ENCODE measurements at places on chromosomes 5 and 9.

GRCh38 chr5:10268100-10268499, 18.0 kb downstream of the CCT5 start:
- peak; percentile 22 for DNase-seq

- DNase-seq = peak; percentile 7
Measured at GRCh38 chr9:89555451-89556375, 49.1 kb upstream of the GADD45G start.

- no peak for DNase-seq
Measured at GRCh38 chr5:156241266-156241665, 85.7 kb upstream of the SGCD start.

DNA sequence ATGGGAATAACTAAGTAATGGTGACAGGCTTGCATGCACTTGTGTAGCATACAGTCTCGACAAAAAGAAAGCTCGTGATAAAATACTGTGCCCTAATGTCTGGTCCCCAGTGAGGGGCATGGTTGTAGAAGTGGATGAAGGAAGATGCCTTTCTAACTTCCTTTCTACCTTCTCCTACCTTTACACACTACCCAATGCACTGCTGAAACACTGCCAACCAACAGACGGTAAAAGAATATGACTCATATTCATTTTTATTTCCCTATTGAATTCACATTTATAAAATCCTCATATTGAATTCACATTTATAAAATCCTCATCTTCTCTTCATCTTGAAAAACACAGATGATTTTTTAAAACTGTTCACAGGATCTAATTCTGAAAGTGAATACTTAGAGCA, 223.0 kb downstream of the PJA2 start:
- DNase-seq = no peak

GRCh38 chr9:106970219-106970975, 107.4 kb downstream of the ZNF462 start:
- DNase-seq = no peak

DNA sequence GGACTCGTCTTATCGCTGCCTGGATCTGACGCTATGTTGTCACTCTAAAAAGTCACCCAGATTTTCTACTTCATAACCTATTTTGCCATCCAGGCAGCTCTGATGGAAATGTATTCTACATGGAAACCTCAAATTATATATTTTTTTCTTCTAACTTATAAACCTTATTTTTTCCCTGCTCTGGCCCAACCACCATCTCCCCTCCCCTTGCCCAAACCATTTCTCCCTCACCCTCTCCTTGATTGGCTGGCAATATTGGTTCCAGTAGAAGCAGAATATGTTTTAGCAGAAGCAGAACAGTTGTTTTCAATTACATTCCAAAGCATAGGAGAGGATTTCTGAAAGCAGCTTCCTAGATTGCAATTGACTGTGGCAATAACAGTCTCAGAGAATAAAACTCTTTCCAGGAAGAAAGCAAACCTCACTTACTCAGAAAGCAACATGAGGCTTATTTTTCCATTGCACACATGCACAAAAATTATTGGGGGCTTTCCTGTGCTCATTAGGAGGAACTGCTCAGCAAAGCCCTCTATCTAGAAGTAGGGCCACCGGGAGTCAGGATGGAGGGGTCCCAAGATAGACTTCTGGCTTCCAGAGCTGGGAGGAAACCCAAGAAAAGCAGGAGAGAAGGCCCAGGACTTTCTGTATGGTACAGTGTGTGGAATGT, 191.8 kb downstream of the ESM1 start:
- no peak for DNase-seq

DNA sequence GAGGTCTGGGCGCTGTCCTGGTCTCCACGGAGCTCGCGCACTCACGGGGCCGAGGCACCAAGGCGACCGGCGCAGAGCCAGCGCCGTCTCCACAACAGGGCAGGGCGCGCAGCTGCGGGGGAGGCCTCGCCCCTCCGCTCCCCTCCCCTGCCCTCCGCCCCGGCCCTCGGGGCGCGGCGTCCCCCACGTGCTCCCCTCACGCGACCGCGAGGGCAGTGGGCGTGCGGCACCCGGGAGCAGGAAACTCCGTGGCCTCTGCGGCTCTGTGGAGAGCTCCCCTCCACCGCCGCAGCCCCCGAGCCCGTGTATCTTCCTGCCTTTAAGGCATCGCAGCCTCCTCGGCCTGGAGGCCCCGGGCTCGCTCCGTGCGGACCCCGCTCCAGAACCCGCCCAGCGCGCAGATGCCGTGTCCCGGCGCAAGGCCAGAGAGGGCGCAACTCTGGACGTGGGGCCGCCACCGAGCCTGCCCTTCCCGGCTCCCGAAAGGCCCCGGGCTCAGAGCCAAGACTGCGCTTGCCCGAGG, 708 bp upstream of the TUBB4B start:
- DNase-seq = peak; percentile 60

DNA sequence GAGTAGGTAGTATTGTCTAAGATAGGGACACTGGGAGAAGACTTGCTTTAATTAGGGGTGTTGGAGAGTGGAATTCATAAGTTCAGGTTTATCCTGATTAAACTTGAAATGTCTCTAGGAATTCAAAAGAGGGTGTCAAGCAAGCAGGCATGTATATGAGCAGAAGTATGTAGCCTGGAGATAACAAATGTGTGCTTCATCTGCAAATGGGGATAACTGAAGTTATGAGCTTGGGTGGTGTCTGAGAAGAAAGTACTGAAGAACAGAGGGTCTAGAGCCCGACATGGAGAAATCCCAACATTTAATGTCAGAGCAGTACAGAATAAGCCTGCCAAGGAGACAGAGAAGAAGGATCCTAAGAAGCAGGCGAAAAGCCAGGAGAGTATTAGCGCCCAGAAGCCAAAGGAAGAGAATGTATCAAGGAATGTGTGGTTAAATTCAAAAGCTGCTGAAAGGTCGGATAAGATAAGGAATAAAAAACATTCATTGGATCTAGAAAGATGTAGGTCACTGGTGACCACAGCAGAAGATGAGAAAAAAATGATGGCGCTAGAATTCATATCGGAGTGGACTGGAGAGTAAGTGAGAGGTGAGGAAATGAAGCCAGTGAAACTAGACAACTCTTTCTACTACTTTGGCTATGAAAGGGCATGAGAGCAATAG, 401.5 kb upstream of the PIK3R1 start:
- DNase-seq = no peak
